Hematopoietic multipotent progenitor cell (in vitro differentiated cells): ENCODE measurements at places on chromosomes 3 and 15. TPM values are rescaled to one million over a fixed set of nuclear protein-coding genes. Genes with fewer than 3 reads are reported as not detected.

GRCh38 chr3:125119752-125120378 lies 64.1 kb upstream of the HEG1 start:
- no peak for DNase-seq

DNA sequence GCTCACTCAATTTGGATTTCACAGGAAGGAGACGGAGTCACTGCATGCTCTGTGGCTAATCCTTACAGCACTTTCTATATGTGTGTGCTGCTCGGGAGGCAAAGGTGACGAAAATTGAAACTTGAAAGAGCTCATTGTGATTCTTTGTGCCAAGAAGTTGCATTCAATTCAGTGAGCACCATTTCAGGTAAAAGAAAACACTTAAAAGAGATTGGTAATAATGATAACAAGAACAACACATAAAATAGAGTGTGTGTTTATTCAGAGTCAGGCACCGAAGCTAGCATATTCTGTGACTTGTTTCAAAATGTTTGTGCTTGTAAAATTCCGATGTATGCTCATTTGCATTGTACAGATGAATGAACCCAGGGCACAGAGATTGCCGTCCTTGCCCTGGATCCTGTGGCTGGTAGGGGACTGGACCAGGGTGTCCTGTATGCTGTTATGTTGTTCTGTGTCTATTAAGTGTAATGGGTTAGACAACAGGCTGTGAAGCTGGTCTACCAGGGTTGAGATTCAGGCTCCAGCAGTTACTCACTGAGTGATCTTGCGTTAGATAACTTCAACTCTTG lies 193.3 kb upstream of the PROK2 start:
- DNase-seq, result no peak

DNA sequence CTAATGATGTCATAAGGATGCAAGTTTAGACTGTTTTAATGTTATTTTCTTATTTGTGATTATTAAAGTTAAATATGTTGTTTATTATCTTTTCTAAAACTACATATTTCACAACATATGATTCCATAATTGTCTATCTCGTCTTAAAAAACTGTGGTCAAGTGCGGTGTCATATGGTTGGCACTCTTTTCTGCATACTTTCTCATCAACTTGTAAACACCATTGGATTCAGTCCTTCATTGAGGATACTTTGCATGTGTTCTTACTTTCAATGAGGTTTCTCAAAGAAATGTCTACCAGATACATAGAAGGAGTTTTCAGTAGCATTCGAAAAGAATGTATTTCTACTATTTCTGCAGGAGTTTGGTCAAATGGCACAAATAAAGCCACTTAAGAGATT lies 22.0 kb upstream of the ALPK3 start:
- DNase-seq, result no peak

NANOGP8 gene
- total RNA-seq, result 0.27 TPM

GRCh38 chr3:72678867-72679266 lies 169.4 kb downstream of the SHQ1 start:
- no peak for DNase-seq

SAMMSON gene
- total RNA-seq, result under 0.01 TPM

CCR3 gene
- 0.27 TPM for total RNA-seq

DNA sequence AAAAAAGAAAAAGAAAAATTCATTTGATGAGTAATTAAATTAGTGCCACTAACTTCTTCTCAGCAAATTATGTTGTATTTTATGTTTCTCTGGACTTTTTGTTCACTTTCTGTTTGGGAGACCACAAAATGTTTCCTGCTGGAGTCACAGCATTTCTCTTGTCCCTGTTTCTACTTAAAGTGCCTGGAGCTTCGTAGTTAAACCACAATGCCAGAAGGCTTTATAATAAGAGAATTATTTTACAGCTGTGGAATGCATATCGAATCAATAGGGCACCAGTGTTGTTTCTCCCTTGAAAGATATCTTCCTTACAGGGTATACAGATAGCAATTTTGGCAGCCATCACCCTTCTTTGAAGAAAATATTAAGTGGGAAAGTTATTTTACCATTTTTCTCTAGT lies 3.2 kb downstream of the DTWD1 start:
- peak; percentile 31 for DNase-seq

DNA sequence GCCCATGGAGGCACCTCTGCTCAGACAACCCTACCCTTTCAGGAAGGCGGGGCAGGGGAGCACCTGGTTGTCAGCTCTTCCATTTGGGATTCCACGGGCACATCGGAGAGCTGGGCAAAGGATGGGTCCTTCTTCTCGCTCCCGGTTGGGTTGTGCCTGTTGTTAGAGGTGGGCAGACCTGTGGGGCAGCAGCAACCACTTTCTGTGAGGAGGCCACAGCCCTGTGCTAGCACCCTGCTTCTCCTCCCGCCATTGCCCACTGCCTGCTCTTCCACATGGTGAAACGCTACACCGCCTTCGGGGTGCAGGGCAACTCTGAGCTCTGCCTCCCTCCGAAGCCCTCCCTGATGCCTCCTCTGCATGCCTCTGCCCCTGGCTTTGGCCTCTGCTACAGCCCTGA lies 7.0 kb upstream of the HHATL start:
- DNase-seq, result no peak

SKOR1 gene
- total RNA-seq, result 1.1 TPM
